ENCODE measurements at places on chromosomes 4 and X.

GRCh38 chr4:144948009-144948408 is 150.0 kb downstream of the ANAPC10 start:
- no peak for DNase-seq

DNA sequence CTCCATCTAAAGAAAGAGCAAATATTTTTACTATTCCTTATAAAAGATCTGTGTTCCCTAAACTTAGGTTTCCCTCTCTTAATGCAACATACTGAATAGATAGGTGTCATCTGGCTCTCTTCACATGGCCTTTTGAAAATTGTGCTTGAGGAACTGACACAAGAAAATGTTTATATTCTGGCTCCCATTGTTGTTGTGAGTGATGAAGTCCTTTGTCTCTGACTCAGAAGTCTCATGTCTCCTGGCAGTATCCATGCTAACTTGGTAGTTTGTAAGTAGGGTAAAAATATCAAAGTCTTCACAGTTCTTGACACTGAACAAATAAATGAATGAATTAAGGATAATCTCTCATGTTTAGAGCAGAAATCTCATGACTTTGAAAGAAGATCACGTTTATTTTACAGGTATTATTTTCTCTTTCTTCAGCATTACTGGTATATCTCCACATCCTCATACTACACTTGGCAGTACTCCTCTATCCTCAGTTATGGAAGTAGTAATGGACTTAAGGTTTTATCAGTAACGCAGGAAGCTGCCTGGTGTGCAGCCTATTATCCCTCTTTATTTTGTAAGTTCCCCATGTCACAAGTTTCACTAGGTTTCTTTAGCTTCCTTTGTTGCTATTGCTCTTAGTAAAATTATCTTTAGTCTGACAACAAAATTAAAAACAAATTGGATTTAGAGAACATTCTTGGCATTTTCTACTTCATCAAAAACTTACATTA is 14.2 kb upstream of the PABPC4L start:
- no peak for DNase-seq

- no peak for DNase-seq
These were observed 68.9 kb downstream of the HTRA3 start for GRCh38 chr4:8338351-8338961.

GRCh38 chr4:58734030-58734674 is 1624.0 kb upstream of the IGFBP7 start:
- DNase-seq, result no peak

DNA sequence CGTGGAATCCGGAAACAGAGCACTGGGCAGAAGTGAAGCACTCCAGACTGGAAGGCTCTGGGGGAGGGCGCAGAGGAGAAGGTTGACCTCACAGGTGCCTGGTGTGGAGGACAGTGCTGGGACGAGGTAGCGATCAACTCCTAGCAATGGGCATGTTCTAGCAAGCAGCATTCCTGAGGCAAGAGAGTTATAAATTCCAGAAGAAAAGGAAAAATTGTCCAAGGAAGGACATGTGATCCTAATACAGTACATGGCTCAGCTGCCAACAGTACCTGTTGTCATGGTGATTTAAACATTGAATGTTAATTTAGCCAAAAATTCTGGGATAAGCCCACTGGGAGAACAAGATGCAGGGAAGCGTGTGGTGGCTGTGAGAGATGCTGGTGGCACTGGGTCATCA is 8.2 kb downstream of the ARHGAP4 start:
- DNase-seq, result no peak

GRCh38 chrX:49276671-49277534 is 7.3 kb downstream of the PPP1R3F start:
- no peak for DNase-seq

Data from CD4-positive, alpha-beta T cell treated with Interleukin-4 for 4 hours (primary cell).